ENCODE measurements at places on chromosomes 1 and 21.

- no peak for DNase-seq
These were observed 6.1 kb downstream of the MTOR start for GRCh38 chr1:11256299-11256698.

DNA sequence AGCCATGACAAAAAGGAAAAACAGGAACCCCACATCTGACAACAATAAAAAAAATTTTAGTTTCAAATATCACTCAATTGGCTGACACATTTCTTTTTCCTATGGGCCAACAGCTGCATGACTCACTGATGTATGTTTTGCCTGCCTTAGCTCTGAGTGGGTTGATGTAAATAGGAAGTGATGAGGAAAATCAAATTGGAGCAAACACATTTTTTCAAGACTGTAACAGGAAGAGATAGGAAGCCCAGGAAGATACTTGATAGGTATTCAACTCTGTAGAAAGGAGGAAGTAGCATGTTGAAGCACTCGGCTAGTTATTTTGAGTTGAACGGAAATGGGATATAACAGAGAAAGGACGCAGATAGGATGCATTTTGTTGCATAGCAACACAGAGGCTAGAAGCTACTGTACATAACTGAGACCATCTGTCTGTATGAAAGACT lies 168.0 kb upstream of the NR5A2 start:
- no peak for DNase-seq

GRCh38 chr1:215219372-215219771 lies 136.8 kb downstream of the KCNK2 start:
- no peak for DNase-seq

DNA sequence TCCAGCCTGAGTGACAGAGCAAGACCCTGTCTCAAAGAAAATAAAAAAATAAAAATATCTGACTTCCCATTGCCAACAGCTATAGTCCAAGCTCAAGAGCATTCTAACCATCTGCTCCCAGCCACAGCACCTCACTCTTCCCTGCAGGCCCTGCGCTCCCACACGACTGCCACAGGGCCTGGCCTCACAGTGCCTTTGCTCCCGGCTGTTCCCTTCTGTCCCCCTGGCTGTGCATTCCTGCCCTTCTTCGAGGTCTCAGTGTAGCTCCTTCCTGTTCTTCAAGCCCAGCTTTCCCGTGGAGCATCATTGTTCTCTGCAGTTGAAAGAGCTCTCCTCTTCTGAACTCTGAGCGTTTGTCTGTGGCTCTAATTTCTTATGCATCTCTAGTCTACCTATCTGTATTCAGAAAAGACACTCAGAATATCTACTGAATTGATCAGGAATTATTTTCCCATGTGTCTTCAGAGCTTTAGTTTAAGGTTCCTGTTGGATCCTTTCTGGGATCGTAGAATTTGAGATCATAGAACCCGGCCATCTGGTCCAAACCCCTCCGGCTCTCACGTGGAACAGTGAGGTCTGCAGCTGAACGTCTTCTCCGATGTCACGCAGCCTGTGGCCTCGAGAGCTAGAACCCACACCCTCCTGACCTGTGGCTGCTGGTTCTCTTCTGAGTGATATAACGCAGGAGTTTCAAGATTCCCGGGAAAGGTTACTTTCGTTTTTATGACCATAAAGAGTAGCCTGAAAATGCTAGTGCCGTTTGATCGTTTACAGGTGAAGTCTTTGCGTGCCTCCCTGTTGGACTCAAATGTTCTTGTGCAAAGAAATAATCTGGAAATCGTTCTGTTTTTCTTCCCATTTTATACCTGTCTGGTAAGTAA lies 54.4 kb downstream of the DOP1B start:
- no peak for DNase-seq

DNA sequence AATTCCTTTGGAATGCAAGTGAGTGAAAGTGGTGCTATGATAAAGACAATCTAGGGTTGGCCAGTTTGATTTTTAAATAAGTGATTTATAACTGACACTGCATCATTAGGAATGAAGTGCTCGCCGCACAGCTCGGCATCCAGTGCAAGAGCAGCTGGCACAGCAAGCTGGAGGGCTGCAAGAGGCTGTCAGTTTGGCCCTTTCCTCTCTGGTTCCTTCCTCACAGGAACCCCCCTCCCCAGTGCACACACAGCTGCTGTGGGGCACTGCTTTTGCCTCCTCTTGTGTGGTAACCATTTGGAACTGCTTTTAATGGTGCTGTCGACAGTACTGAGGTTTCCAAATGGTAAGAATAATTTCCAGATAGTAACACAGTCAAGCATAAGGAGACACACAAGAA lies 10.4 kb upstream of the BCAR3 start:
- DNase-seq, result no peak

- DNase-seq, result no peak
These were observed 123.4 kb downstream of the SYT2 start for GRCh38 chr1:202586871-202587270.

GRCh38 chr1:119475866-119476439 lies 31.1 kb upstream of the HSD3B1 start:
- peak; percentile 40 for DNase-seq

- DNase-seq, result no peak
These were observed 37.4 kb downstream of the CLDN17 start for GRCh38 chr21:30129246-30129645.

DNA sequence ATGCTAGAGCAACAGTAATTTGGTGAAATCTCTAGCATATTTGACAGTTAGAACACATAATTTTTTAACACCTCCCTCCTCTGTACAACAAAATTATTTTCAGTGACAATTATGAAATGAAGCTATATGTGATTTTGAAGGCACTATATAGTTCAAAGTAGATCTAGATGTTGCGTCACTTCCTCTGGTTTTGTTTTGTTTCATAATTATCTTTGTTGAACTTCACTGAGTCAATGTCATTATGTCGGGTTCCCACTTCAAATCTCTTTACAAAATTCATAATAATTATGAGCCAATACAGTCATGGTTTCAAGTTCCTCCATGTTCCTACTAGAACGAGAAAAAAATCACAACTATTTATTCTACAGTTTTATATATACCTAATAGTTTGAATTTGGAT lies 254.8 kb upstream of the PLXNA2 start:
- DNase-seq, result no peak

DNA sequence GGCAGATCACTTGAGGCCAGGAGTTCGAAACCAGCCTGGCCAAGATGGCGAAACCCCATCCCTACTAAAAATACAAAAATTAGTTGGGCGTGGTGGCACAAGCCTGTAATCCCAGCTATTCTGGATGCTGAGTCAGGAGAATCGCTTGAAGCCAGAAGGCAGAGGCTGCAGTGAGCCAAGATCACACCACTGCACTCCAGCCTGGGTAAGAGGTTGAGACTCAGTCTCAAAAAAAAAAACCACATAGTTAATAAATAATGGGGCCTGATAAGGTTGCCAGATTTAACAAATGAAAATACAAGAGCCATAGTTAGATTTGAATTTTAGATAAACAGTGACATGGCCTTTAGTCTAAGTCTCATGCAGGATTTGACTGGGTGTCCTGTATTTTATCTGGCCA lies 175.7 kb downstream of the ZZZ3 start:
- DNase-seq, result no peak

DNA sequence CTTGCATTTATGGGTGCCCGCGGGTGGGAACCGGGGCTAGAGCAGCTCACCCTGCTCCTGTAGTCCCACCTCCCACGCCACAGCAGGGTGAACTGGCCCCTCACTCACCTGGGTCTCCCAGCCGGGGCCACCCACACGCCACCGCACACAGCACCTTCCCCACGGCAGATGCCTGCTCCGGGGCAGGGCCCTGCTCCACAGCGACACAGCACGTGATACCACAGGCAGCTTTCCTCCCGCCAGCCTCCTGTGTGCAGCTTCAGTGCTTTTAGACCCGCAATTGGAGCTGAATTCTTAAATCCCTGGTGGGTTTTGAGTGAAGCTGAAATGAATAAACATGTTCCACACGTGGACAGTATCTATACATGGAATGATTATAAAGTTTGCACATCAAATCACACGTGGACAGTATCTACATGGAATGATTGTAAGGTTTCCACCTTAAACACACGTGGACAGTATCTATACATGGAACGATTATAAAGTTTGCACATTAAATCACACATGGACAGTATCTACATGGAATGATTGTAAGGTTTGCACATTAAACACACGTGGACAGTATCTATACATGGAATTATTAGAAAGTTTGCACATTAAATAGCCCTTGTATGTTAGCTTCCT lies 93.1 kb upstream of the COL6A1 start:
- no peak for DNase-seq

DNA sequence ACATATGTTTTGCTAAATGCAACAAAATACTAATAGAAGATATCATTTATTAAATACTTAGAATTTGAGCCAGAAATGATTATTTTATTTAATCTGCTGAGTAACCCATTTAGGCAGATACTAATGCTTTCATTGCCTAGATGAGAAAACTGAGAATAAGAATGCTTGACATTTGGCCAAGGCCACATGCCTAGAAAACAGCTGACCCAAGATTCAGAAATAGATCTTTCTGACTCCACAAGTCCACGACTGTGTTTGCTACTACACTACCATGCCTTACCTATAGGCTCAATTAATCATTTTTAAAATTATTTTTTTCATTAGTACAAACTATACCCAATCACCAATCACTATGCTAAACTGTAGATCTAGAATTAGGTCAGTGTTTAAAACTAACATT lies 129.7 kb downstream of the ATP1B1 start:
- no peak for DNase-seq

- no peak for DNase-seq
These were observed 9.2 kb downstream of the CSTB start for GRCh38 chr21:43766734-43767497.

DNA sequence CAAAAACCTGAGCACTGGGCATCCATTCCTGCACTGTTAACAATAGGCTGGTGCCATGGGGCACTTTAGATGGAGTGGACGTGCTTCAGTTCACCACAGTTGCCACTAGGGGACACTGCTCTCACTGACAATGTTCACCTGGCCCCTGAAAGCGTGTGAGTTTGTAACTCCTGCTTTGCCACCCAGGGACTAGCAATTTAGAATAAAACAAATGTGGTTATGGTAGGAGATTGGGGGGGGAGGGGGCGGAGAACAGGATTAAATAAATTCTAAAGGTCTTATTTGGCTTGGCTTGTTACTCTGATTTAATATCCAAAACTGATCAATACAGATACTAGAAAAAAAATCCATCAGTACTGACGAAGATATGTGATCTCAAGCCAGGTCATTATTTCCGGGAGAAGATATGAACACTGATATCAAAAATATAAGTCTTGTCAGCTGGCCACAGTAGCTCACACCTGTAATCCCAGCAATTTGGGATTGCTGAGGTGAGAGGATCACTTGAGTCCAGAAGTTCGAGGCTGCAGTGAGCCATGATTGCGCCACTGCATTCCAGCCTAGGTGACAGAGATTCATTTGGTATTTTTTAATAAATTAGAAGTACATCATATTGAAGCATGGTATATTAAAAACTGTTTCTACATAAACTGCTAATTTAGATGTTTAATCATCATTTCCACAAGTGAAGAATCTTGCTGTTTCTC lies 23.2 kb downstream of the INTS7 start:
- DNase-seq, result peak; percentile 67

DNA sequence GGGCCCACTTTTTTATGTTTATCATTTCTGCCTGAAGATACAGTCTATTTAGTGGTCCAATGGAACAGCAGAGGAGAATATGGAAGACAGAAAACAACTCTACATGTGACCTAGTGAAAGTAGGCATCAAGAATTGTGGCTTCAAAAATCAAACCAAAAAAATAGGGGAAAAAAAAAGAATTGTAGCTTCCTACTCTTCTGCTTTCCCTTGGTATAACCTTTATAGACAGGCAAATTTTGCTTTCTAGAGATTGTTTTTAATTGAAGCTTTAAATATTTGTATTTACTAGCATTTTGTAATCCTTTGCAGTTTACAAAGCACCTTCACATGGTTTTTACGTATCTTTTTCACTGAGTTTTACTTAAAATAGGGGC lies 14.3 kb downstream of the PDIK1L start:
- no peak for DNase-seq

DNA sequence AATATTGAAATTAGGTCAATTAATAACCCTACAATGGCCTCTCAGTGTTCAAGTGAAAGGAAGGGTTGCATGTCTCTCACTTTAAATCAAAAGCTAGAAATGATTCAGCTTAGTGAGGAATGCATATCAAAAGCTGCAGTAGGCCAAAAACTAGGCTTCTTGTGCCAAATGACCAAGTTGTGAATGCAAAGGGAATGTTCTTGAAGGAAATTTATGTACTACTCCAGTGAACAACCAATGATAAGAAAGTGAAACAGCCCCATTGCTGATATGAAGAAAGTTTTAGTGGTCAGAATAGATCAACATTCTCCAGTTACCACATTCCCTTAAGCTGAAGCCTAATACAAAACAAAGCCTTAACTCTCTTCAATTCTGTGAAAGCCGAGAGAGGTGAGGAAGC lies 10.0 kb downstream of the MAEL start:
- no peak for DNase-seq

DNA sequence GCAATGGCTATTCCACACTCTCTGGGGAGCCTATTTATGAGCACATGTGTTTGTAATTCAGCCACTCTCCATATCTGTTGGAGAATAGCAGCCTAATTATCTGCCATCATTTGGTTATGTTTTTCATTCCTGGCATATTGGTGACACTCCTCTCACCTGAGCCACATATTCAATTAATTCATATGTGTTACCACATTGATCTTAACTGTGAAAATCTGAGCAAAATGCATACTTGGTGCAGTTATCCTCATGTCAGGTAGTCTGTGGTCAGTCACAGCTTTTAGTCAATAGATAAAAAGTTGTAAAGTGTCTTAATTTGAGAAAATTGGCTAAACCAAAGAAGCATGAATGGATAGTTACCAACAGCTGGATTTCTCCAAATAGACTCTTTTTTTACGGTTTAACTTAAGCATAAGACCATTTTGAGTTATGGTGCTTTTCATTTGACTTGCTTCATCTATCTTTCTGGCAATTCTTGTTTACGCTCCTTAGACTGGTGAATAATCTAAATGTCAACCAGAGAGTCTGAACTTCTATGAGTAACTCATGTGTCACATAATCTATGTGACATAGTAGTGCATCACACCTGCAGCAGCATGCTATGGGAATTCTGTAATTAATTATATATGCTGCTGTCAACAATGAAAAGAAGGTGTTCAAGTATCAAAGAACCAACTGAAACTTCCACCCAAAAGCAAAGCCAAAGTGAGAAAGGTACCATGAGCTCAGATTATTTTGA lies 187.7 kb upstream of the SGIP1 start:
- no peak for DNase-seq

- no peak for DNase-seq
These were observed 10.7 kb downstream of the ADAMTS5 start for GRCh38 chr21:26956216-26956615.

GRCh38 chr1:30274173-30274970 lies 449.0 kb downstream of the MATN1 start:
- no peak for DNase-seq

- no peak for DNase-seq
These were observed 76.5 kb upstream of the NFIA start for GRCh38 chr1:61005614-61006580.

DNA sequence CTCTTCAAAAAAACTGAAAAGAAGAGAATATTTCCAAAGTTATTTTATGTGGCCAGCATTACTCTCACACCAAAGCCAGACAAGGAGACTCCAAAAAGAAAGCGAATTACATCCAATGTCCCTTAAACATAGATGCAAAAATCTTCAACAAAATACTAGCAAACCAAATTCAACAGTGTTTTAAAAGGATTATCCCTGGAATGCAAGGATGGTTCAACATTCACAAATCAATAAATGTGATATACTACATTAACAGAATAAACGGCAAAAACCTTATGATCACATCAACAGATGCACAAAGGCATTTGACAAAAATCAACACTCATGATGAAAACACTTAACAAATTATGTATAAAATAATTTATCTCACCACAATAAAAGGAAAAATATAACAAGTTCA lies 207.8 kb downstream of the DENND1B start:
- DNase-seq, result no peak

Data from germinal center (tissue), 1 donor.